Mammary microvascular endothelial cell (primary cell): ENCODE measurements at places on chromosomes 6 and 20. TPM values are rescaled to one million over a fixed set of nuclear protein-coding genes. Genes with fewer than 3 reads are reported as not detected.

The EPPIN gene
- total RNA-seq, result not detected in 2 replicates

The TMEM170B gene
- total RNA-seq, result 1.1 and 1.4 TPM in 2 replicates

The GRM1 gene
- total RNA-seq, result not detected in 2 replicates

The ARMH2 gene
- not detected in 2 replicates for total RNA-seq

The KCNG1 gene
- total RNA-seq, result 0.87 and 1.3 TPM in 2 replicates

The SPATA2 gene
- 3.1 and 4.4 TPM in 2 replicates for total RNA-seq

The APCDD1L gene
- not detected in 2 replicates for total RNA-seq

The ADGRG6 gene
- 48.6 and 49.5 TPM in 2 replicates for total RNA-seq

The SRMS gene
- not detected in 2 replicates for total RNA-seq

The EDN1 gene
- 224 TPM in 2 replicates for total RNA-seq

The DLK2 gene
- total RNA-seq, result not detected in 2 replicates

The TNF gene
- 0.20 TPM in 1 of 2 replicates, not detected in the other for total RNA-seq

The TRIM38 gene
- 5.1 and 5.4 TPM in 2 replicates for total RNA-seq

The PRL gene
- not detected in 2 replicates for total RNA-seq

The TP53TG5 gene
- total RNA-seq, result not detected in 2 replicates

The RRBP1 gene
- 96.1 and 97.3 TPM in 2 replicates for total RNA-seq

The SLC35D3 gene
- not detected in 2 replicates for total RNA-seq

The EPB41L1 gene
- 3.1 and 8.2 TPM in 2 replicates for total RNA-seq

The TCP1 gene
- total RNA-seq, result 226 and 252 TPM in 2 replicates

The ARG1 gene
- not detected in 2 replicates for total RNA-seq

The CYP39A1 gene
- total RNA-seq, result 0.20 and 0.33 TPM in 2 replicates

The NRSN2 gene
- 32.0 and 35.9 TPM in 2 replicates for total RNA-seq

The MDFI gene
- 19.5 and 22.5 TPM in 2 replicates for total RNA-seq

The RBBP8NL gene
- total RNA-seq, result not detected in 2 replicates

The SIRPB1 gene
- total RNA-seq, result 0.80 TPM in 1 of 2 replicates, not detected in the other

The ZNF337 gene
- total RNA-seq, result 7.1 and 7.5 TPM in 2 replicates

The TTPAL gene
- 4.5 and 4.8 TPM in 2 replicates for total RNA-seq

The GMNN gene
- total RNA-seq, result 39.8 and 46.0 TPM in 2 replicates

The ZNF341 gene
- 1.6 and 2.4 TPM in 2 replicates for total RNA-seq

The BNIP5 gene
- not detected in 2 replicates for total RNA-seq

The TFAP2D gene
- total RNA-seq, result not detected in 2 replicates

The PLG gene
- not detected in 2 replicates for total RNA-seq

The OR2J1 gene
- total RNA-seq, result not detected in 2 replicates

The KCNK17 gene
- total RNA-seq, result not detected in 2 replicates

The GPR6 gene
- total RNA-seq, result not detected in 2 replicates

The TRIM15 gene
- total RNA-seq, result not detected in 2 replicates

The CHRNA4 gene
- total RNA-seq, result not detected in 2 replicates

The VSX1 gene
- not detected in 2 replicates for total RNA-seq

The AIF1 gene
- total RNA-seq, result not detected in 2 replicates

The DEFB124 gene
- not detected in 2 replicates for total RNA-seq

The TSPO2 gene
- total RNA-seq, result not detected in 2 replicates
